Activated T-helper 1 cell treated with anti-CD3 and anti-CD28 coated beads, Interleukin-2, amount 50 U/mL, for 16 hours (primary cell): ENCODE measurements at places on chromosomes 6 and 20.

DNA sequence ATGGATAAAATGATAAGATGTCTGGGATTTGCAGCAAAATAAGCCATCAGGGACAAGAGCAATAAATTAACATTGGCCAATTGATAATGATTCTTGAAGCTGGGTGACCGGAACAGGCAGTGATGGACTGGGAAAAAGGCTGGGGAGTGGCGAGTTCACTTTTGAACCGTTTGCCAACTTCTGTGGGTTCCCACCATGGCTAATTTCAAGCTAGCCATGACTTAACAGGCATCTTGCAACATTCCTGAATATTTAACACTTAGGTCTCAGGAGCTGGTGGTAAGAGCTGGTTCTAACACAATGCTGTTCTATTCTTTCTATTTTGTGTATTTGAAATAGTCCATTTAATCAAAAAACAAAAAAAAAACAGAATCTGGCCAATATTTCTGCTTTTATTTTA, 37.6 kb upstream of the CD83 start:
- no peak for DNase-seq

DNA sequence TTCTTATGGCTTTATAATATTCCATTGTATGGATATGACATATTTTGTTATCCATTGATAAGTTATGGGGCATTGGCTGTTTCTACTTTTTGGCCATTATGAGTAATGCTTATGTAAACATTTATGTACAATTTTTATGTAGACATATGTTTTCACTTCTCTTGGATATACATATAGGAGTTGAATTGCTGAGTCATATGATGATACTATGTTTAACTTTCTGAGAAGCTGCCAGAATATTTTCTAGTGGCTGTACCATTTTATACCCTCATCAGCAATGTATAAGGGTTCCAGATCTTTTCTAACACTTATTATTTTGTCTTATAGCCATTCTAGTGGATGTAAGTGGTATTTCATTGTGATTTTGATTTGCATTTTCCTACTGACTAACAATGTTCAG, 23.1 kb downstream of the OTOR start:
- no peak for DNase-seq

DNA sequence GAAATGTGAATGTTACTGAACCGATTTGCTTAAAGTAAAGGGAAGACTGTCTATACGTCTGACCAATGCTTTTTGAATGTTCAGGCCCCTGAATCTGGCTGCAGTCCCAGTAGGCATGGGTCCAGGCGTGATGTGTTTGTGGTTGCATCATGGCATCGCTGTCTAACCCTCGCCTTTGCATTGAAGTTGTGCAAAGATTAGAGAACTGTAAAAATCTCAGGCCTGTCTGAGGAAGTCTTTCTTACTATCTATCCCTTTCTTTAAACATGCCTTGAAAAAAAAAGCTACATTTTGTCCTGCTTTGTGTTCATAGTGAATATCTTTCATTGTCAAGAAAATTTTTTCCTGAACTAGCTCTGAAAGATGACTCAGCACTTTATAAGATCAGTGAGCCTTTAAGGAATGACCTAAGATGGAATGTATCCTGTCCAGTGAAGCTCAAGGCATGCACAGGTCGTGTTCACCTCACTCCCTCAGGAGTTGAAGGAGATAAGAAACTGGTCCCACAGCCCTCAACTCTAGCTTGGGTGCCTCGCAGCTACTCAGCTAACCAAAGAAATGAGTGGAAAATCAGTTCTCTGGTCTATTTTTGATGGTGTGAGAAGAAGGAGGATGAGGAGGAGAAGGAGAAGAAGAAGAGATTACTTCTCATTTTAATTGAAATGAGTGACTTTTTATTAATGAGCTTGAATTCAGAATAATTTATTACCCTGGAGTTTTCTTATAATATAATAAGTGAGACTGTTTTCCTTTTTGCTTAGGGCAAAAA, 48.6 kb downstream of the TPD52L1 start:
- DNase-seq: no peak

GRCh38 chr6:4615891-4616290, 160.3 kb upstream of the CDYL start:
- no peak for DNase-seq

GRCh38 chr6:92967362-92967761, 452.0 kb downstream of the EPHA7 start:
- no peak for DNase-seq
